ENCODE measurements at places on chromosomes 5 and 9.

GRCh38 chr5:12974856-12975255, 969.6 kb downstream of the DNAH5 start:
- DNase-seq = no peak

DNA sequence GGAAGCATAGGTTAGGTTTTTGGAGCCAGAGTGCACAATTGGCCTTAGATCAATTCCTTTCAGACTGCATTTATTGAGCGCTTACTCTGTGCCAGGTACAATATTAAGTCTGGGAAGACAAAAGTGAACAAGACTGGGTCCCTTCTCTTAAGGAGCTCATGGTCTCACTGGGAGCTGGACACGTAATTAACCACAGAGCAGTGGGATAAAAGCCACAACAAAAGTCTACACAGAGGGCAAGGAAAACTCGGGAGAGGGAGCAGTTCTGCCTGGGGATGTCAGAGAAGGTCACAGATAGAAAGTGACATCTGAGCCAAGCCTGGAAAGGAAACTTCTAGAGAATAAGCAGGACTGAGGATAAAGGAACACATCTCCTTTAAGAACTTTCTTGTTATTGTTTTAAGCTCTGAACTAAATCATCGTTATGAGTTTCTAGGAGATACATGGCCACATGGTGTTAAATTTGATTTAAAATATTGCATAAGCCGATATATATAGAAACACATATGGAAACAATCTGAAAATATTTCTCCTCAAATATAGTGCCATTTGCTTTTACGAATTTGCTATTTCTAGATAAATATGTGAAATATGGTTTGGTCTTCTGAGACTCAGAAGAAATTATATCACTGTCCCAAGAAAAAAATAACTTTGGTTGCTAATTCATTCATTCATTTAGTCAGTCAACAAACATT, 40.1 kb upstream of the PDE8B start:
- no peak for DNase-seq

GRCh38 chr9:119789987-119790386, 420.8 kb upstream of the BRINP1 start:
- no peak for DNase-seq

GRCh38 chr9:100600521-100601079, 22.7 kb downstream of the CAVIN4 start:
- no peak for DNase-seq

GRCh38 chr5:1322036-1322900, 22.6 kb downstream of the CLPTM1L start:
- no peak for DNase-seq

DNA sequence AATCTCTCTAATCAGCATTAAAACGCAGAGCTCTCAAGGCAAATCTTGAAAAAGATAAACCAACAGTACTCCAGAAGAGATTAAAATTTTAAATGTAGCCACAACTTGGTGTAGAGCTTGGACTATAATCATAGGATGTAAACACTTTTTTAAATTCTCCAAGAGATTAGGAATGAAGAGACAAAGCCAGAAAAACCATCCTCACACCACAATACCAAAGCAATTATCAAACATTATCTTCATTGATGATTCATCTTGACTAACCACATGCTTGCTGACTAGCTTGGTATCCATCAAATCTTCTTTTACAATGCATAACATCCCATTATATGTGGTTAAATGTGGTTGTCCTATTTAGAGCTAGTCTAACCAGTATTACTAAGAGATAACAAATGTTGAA, 815.1 kb downstream of the TLE1 start:
- no peak for DNase-seq

GRCh38 chr5:163914910-163915309, 409.5 kb downstream of the MAT2B start:
- no peak for DNase-seq

GRCh38 chr5:10586555-10586954, 22.7 kb downstream of the ANKRD33B start:
- no peak for DNase-seq
